ENCODE measurements at places on chromosomes 6 and 20. TPM values are rescaled to one million over a fixed set of nuclear protein-coding genes. Genes with fewer than 3 reads are reported as not detected.

The NKX2-4 gene
- total RNA-seq = not detected

DNA sequence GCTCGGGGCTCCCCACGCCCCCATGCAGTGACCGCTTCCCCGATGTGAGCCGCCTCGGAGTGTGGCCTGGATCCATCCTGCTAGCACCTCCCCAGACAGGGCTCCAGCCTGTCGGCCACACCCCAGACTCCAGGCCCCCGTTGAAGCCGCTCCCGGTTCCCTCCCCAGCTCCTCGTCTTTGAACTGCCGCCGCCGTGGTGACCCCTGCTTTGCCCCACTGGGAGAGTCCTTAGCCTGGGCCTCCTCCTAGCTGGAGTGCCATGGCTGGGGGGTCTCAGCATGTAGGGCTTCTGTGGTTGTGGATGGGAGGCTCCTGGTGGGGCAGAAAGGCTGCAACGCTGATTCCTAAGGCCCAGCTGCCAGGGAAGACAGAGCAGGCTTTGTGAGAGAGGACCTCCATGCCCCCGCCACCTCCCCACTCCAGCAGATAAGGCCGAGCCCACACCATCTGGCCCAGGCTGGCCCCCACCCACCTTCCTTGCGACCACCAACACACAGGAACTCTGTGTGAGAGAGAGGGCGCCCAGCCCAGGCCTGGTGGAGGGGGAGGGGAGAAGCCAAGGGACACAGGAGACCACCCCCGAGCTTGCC lies 11.4 kb downstream of the FOXS1 start:
- H3K27me3 ChIP-seq = no peaks in the 10 kb centered on the region
- no peak overlapping the region for H3K4me3 ChIP-seq
- no peak overlapping the region for H3K27ac ChIP-seq
- DNase-seq = no peak
- H3K4me1 ChIP-seq = no peaks in the 10 kb centered on the region

GRCh38 chr6:105831311-105832097 lies 254.6 kb upstream of the PRDM1 start:
- no peak overlapping the region for H3K4me3 ChIP-seq
- H3K27ac ChIP-seq = no peak overlapping the region
- H3K4me1 ChIP-seq = no peaks in the 10 kb centered on the region
- no peak for DNase-seq
- H3K36me3 ChIP-seq = no peaks in the 10 kb centered on the region

DNA sequence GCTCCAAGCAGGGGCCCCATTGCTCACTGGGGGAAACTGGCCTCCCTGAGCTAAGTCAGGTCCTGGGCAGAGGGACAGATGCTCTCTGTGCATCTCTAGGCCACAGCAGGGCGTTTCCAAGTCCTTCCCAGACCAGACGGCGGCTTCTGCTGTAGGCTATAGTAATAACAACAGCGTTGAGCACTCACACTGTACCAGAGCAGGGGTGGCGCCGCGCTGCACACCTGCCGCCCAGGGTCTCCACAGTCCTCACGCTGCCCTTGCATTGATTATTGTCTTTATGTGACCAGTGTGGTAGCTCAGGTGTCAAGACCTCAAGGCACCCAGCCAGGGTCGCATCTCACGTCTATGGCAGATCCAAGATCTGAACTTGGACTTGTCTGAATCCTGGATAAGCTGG lies 14.9 kb upstream of the CCN5 start:
- no peaks in the 10 kb centered on the region for H3K4me1 ChIP-seq
- no peak overlapping the region for H3K27ac ChIP-seq
- DNase-seq = no peak
- no peaks in the 10 kb centered on the region for H3K27me3 ChIP-seq
- H3K4me3 ChIP-seq = no peak overlapping the region

DNA sequence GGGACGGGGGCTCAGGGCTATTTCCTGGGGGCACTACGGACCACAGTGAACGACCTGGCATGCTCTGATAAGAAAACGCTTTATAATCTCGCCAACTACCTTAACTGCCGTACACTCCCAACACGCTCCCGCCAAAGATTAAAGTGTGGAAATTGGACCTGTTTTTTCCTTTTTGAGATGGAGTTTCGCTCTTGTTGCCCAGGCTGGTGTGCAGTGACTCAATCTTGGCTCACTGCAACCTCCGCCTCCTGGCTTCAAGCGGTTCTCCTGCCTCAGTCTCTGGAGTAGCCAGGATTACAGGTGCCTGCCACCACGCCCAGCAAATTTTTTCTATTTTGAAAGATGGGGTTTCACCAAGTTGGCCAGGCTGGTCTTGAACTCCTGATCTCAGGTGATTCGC lies 346 bp upstream of the SLC44A4 start:
- H3K4me1 ChIP-seq = no peaks in the 10 kb centered on the region
- H3K4me3 ChIP-seq = no peak overlapping the region
- no peaks in the 10 kb centered on the region for H3K36me3 ChIP-seq
- no peak for DNase-seq
- H3K27ac ChIP-seq = no peak overlapping the region

GRCh38 chr6:49326347-49326746 lies 136.7 kb downstream of the MMUT start:
- H3K4me1 ChIP-seq = no peaks in the 10 kb centered on the region
- H3K36me3 ChIP-seq = no peaks in the 10 kb centered on the region
- no peak overlapping the region for H3K4me3 ChIP-seq
- no peaks in the 10 kb centered on the region for H3K27me3 ChIP-seq
- no peak for DNase-seq

GRCh38 chr6:54618572-54618971 lies 228.0 kb upstream of the FAM83B start:
- no peak overlapping the region for H3K4me3 ChIP-seq
- H3K36me3 ChIP-seq = no peaks in the 10 kb centered on the region
- H3K27me3 ChIP-seq = no peaks in the 10 kb centered on the region
- no peak for DNase-seq
- no peaks in the 10 kb centered on the region for H3K4me1 ChIP-seq

DNA sequence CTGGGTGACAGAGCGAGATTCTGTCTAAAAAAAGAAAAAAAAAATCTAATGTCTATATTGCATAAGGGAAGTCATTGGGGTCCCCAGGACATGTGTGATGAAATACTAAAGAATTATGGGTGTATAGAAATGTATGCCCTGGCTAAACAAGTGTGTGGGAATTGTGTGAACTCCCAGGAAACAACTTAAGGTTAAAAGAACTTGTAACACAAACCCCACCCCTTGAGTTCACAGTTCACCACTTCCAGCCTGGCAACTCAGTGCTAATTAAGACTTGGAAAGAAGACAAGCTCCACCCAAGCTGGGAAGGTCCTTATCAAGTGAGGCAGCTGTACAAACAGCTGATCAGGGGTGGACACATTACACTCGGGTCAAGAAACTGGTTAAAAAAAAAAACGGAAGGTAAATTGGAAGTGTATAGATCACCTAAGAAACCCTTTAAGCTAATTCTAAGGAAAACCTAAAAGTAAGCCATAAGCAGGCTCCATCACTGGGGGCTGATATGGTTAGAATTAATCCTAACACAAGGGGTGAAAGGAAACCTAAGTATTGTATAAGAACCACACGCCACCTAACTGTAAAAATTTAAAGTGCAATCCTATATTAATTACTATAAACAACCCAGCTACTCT lies 25.2 kb downstream of the HLA-A start:
- H3K4me1 ChIP-seq = no peaks in the 10 kb centered on the region
- H3K4me3 ChIP-seq = no peak overlapping the region
- H3K36me3 ChIP-seq = no peaks in the 10 kb centered on the region
- no peaks in the 10 kb centered on the region for H3K27me3 ChIP-seq

GRCh38 chr6:109187399-109188114 lies 92.2 kb downstream of the CEP57L1 start:
- no peaks in the 10 kb centered on the region for H3K27me3 ChIP-seq
- no peak overlapping the region for H3K4me3 ChIP-seq
- no peak overlapping the region for H3K27ac ChIP-seq
- H3K36me3 ChIP-seq = no peaks in the 10 kb centered on the region

- peak overlapping the region; percentile 92 for H3K27ac ChIP-seq
- no peaks in the 10 kb centered on the region for H3K36me3 ChIP-seq
- peak overlapping the region; percentile 89 for H3K4me3 ChIP-seq
Measured at GRCh38 chr6:144285798-144286502, 815 bp downstream of the UTRN start.

DNA sequence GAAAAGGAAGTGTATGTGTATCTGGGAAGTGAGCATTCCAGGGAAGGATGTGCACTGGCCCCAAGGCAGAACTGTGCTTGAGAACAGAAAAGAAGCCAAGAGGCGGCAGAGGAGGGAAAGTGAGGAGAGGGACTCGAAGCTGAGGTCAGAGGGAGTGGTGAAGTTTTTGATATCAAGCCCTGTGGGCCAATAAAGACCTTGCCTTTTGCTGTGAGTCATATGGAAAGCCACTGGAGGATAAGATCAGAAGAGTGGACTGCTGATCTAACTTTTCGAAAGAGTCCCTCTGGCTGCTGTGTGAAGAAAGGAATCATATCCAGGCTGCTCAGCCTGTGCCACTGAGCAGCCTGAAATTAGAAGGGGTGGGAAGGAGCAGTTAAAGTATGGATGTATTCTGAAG lies 99.4 kb downstream of the EYA4 start:
- no peak overlapping the region for H3K4me3 ChIP-seq
- no peaks in the 10 kb centered on the region for H3K36me3 ChIP-seq
- no peak overlapping the region for H3K27ac ChIP-seq

DNA sequence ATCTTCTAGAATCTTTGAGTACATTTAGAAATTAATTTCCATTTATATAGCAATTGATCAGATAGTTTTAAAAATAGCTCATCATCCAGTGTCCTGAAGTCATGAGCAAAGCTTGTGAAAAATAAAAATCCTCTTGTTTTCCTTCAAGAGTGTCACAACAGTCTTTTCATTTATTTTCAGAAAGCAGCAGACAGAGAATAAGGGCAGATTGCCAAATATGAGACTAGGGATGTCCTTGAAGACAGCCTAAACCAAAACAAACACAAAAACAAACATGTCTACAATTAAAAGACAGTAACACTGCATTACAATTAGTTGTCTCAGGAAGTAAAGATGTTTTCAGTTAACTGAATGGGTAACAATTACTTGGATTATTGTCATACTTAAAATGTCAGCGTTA lies 682.8 kb downstream of the TFAP2A start:
- no peak overlapping the region for H3K4me3 ChIP-seq
- H3K27me3 ChIP-seq = no peaks in the 10 kb centered on the region

DNA sequence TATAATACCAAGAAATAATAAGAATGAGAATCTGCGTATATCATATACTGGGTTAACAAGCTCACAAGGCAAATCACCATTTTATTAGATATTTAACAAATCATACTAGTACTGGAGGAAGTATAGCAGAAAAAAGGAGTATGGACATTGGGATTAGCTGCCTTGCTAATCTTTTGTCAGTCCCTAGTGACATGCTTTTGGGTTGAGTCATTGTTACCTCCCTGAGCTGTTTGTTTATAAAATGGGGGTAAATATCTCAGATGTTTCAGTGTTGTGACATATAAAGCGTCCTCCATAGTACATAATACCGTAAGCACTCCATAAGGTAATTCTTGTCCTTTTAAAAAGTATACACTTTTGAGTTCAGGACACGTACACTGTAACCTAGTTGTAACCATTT lies 107.0 kb downstream of the ESR1 start:
- H3K4me1 ChIP-seq = no peaks in the 10 kb centered on the region
- no peak overlapping the region for H3K27ac ChIP-seq

DNA sequence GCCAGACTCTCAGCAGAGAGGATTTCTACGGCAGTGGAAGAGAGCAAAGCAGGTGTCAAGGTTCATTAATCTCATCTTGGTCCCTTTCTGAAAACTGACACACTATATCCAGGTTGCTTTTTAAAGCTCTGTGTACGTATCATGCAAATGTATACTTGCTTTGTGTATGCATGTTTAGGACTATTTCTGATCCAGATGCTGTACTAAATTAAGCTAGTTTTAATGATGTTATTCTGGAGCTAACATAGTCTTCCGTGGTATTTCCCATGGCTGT lies 59.2 kb upstream of the SNX9 start:
- peaks cover 5% of the 10 kb centered on the region for H3K4me1 ChIP-seq
- H3K4me3 ChIP-seq = no peak overlapping the region
- peak overlapping the region; percentile 5 for H3K27ac ChIP-seq
- DNase-seq = no peak

DNA sequence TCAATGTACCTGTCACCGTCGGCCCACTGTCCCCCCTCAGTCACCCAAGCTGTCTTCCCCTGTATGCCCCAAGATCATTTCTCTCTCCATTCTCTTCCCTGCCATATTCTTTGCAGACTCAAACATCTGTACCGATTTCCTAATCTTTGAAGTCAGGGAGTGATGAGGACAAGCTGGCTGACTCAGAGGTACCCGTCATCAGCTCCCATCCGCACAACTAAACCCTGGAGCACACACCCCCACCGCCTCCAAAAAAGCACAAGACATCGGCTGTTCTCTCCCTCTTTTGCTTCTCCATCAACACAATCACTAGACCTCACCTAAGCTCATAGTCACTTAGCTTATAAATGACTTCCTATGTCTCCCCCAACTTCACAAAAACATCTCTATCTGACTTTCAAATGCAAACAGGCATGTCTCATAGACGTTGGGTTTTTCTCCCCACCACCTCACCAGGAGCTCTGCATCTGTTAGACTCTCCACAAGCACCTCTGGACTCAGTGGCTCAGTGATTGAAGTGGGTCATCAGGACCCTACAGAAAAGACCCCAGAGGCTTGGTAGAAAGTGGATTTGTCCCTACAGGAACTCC lies 11.5 kb upstream of the NFATC2 start:
- no peaks in the 10 kb centered on the region for H3K4me1 ChIP-seq
- no peaks in the 10 kb centered on the region for H3K36me3 ChIP-seq
- no peak overlapping the region for H3K27ac ChIP-seq
- no peaks in the 10 kb centered on the region for H3K27me3 ChIP-seq
- no peak for DNase-seq
- no peak overlapping the region for H3K4me3 ChIP-seq

GRCh38 chr6:36358226-36358915 lies 21.7 kb upstream of the BNIP5 start:
- no peaks in the 10 kb centered on the region for H3K27me3 ChIP-seq
- H3K27ac ChIP-seq = no peak overlapping the region
- no peaks in the 10 kb centered on the region for H3K4me1 ChIP-seq
- H3K4me3 ChIP-seq = no peak overlapping the region
- no peak for DNase-seq

DNA sequence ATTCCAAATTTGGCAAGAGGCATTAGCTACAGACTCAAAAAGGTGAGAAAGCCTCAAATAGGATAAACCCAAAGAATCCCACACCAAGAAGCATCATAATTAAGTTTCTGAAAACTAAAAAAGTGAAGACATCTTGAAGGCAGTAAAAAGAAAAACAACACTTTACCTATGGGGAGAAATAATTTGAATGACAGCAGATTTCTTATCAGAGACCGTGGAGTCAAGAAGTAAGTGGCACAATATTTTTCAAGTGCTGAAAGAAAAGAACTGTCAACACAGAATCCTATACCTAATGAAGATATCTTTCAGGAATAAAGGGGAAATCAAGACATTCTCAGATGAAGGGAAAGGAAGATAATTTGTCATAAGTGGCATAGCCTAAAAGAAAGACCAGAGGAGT lies 193.3 kb upstream of the CHD6 start:
- no peaks in the 10 kb centered on the region for H3K36me3 ChIP-seq
- H3K4me3 ChIP-seq = no peak overlapping the region
- no peak overlapping the region for H3K27ac ChIP-seq
- DNase-seq = no peak
- H3K4me1 ChIP-seq = no peaks in the 10 kb centered on the region

DNA sequence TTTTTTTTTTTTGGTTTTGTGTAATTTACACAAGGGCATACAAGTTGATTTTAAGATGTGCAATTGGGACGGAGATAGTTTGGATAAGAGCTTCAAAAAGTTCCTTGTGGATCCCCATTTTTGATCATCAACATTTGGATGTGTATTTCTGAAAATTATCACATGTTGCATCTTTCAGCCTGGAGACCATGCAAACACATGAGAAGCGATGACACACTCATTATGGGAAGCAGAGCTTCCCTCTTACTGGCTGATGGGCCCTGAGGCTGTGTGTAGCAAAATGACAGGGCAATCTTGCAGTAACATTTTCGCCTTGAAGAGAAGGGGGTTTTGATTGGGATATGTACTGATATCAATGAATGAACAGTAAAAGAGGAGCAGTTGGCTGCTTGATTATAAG lies 22.0 kb upstream of the RIPK1 start:
- no peaks in the 10 kb centered on the region for H3K36me3 ChIP-seq
- DNase-seq = no peak
